ENCODE measurements at places on chromosomes 11 and 22.
A peak's percentile ranks its signal among the peaks of the same experiment; 100 is the strongest.

DNA sequence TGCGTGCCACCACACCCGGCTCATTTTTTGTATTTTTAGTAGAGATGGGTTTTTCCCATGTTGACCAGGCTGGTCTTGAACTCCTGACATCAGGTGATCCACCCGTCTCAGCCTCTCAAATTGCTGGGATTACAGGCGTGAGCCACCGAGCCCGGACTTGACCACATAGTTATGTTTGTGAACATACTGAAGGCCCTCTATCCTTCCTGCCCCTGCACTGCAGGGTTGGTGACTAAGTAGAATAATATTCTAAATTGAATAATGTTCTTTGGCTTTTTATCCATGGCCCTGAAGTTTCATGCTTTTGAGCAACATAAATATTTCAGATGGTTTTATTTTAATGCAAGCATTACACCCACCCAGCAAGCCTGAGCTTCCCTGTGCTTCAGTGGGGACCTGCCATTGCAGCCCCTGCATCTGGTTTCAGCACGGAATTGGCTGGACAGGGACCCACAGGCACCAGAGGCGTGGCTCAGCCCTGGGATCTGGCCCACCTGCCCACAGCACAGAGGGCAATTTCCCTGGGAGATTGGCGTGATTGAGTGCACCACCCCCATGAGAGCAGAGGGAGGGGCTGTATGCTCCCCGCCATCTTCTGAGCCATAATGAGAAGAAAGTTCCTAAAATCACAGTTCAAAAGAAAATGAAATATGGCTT, 460.5 kb downstream of the BRD1 start:
- DNase-seq, result no peak

DNA sequence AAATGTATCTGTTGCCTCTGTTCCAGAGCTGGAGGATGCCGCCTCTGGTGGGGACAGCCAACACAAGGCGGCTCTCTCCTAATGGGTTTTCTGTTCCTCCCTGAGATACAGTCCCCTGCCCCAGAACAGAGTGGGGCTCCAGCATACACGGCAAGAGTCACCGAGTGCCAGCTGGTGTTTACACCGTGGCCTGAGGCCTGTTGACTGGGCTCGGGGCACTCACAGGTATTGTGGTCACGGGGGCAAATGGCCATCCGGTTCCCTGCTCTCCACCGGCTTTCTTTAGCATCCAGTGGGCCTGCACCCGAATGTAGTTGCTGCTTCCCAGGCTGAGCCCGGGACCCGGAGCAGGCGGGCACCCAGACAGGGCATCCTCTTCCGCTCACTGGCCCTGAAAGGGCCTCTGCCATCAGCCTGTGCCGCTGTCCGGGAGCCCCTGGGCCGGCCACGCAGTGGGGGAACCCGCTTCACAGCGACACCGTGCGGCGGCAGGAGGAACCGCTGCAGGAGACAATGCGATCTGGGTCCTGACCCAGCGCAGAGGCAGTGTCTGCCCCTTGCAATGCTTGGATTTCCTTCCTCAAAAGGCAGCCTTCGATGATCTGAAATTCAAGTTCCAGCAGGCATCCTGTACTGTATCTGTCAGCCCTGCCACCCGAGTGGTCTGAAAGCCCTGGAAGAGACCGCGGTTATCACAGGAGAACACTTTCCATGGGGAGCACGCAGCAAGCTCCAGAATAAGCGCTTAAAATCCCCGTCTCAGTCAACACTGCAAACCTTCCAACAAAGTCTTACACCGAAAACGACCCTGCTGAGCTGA, 859 bp upstream of the KRTAP5-5 start:
- DNase-seq, result no peak

DNA sequence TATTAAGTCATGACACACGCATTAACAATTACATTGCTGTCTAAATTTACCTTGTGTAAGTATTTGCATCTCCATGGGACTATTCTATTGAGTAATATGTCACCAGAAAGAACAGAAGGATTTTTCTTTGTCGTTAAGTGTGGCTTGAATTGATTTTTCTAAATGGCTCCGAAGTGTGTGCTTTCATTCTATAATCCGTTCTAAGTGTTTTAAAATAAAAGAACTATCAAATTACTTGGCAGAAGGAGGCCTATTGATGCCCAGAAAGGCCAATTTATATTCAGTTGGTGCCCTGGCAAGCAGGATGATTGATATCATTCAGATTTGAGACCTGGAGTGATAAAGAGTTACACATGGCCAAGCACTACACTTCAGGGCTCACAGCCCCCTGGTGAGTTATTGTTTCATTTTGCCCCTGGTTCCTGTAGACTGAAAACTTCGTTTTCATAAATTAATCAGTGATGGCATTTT, 538.9 kb upstream of the ANO5 start:
- DNase-seq, result peak; percentile 60

DNA sequence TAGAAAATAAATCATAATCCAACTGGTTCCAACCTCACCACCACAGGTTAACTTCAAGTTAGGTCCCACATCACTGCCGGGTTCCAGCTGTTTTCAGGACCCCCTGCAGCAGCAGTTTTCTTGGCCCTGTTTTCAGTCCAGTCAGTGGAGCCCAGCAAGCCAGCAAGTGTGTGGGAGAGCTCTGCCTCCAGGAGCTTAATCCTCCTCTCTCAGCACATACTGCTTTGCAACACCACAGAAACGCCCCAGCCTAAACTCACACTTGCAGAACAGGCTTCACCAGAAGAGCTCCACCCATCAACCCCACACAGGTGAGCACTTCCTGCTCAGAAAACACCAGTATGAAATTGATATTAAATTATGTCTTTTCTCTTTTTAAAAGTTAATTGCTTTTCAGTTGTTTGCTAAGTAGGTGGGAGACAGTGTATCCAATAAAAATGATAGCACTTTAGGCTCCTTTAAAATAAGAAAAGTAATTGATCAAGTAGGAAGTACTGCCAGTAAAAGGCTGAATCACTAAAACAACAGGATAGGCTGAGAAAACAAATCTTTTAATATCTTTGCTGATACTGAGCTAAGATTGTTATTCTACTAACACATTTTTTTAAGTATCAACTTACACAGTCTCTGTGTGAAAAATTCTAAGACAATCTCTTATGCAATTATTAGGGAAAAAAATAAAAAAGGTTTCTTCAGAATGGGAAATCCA, 81.5 kb upstream of the TP53AIP1 start:
- peak; percentile 28 for DNase-seq

GRCh38 chr11:33706546-33706945, 5.9 kb upstream of the C11orf91 start:
- no peak for DNase-seq

GRCh38 chr11:123429913-123430720, at the start of gene GRAMD1B:
TSS of gene GRAMD1B (plus strand) at chr11:123430269. CDS start at chr11:123430793, 524 bp downstream.
- DNase-seq, result peak; percentile 56

GRCh38 chr11:33064866-33065265, 25.5 kb downstream of the TCP11L1 start:
- no peak for DNase-seq

GRCh38 chr11:3128356-3129180, 36.5 kb downstream of the OSBPL5 start:
- DNase-seq, result no peak

GRCh38 chr11:27392278-27393114, 29.5 kb upstream of the CCDC34 start:
- no peak for DNase-seq

DNA sequence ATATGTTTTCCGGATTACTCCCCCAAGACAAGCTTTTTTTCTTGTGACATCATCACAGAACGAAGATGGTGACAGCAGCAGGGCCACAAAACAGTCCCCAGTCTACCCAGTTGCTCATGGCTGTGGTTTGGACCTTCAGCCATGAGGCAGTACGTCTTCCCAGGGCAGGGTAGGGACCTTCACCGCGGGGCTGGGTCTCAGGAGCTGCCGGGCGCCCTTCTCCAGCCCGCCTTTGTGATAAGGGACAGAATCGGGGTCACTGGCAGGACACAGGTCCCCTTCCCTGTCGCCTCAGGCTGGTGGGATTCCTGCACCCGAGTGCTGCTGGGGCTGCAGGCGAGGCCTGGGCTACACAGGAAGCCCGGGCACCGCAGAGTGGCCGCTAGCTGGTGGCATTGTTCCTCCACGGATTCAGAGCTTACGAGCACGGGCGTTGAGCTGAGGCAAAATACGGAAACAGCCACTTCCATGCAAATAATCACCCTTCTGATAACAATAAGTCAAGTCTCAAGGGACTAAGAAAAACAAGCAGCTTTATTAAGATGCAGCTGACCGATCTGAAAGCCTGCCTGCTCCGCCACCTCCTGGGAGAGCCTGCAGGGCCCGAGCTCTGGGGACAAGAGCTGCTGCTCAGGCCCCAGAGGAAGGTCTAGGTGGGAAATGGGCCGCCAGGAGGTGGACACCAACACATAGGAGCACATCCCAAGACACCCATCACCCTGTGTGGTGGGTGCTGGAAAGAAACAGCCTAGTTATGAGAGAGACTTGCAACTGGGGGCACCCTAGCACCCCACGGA, 12.3 kb downstream of the TBX1 start:
- DNase-seq, result no peak

DNA sequence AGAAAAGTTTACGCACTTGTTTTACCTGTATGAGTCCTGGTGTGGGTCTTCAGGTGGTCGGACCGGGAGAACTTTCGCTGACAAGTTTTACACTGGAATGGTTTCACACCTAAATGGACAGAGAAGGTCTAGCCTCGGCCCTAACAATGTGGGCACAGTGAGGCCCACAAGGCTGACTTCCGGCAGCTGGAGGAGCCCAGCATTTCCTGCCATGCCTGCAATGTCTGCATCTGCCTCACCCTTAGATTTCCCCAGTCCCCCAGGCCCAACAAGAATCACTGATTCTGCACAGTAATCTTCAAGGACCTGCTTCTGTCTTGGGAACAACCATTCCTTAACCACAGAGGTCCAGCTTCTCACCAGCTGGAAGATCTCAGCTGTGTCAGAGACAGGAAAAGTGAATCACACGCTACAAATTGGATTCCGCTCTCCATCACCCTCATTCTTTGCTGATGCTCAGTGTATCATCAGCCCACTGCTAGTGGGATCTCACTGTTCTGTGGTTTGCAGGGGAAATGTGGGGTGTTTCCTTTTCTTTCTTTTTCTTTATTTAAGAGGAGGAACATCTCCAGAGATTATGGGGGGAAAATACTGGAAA, 43.3 kb downstream of the WT1 start:
- no peak for DNase-seq

DNA sequence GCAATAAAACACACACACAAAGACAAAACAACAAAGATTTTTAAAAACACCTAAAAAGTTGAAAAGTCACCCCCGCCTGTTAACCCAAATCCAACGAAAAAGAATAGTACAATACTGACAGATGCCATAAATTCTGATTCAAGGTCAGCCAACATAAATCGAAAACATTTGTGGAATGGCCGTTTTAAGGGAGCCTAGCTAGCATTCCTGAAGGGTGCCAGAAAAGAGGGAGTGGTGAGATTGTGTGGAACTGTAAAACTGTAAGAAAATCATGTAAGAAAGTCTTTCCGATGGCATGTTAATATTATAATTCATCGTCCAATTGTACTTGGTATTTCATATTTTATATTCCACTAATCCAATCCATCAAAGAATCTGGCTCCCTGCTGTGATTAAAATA, 75.1 kb downstream of the RAB38 start:
- DNase-seq, result no peak

- DNase-seq, result no peak
Observed at GRCh38 chr11:27228232-27228905, 134.6 kb downstream of the CCDC34 start.

GRCh38 chr22:22770280-22770871, 117.2 kb upstream of the IGLL5 start:
- no peak for DNase-seq

GRCh38 chr11:68189082-68189481, 24.0 kb downstream of the KMT5B start:
- no peak for DNase-seq

DNA sequence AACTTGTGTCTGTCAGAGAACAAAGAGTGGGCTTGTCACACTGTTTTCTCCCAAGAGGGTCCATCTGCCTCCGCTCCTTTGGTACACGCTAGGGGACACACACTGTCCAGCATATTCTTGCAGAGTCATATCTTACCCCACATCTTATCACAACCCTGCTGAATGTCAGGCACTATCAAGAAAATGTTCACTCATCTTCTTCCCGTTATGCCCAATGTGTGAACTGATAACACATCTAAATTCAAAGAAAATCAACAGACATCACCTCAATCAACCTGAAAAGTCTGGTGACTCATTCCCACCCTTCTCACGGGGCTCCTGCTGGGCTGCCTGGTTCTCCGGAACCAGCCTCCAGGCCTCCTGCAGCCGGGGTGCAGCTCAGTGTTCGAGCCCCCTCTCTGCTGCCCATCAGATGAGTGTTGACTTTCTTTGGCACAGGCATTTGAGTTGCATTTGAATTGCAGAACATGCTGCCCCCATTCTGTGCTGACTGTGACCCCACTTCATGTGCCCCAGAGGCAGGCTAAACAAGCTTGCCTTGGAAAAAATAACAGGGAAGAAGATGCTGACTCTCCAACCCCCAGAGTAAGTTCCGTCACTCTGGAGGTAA, 19.4 kb downstream of the GRAP2 start:
- DNase-seq, result no peak

- no peak for DNase-seq
Observed at GRCh38 chr11:111598559-111598958, 3.7 kb upstream of the SIK2 start.

DNA sequence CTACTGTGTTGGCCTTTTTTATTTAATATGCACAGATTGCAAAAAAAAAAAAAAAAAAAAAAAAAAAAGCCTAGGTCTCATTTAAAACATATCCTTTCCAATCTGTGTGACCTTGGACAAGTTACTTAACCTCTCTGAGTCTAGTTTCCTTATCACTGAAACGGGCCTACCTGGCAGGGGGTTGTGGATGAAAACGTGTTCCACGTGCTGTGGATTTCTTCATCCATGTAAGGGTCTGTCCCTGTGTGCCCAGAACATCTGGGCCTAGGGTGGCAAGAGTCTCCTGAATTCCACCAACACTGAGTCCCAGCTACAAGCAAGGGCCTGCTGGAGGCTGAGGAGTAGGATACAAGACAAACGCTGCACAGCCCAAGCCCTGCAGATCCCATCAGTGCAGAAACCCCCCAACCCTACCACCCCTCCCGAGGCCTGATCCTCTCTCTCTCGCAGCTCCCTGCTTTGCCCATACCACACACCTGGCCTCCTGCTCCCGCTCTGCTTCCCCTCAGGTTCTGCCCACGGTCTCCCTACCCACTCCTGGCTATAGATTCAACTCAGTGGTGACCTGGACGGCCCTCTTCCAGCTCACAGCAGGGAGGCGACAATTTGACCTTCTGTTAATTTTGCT, 4.7 kb upstream of the GNAZ start:
- DNase-seq, result no peak

- DNase-seq, result no peak
Observed at GRCh38 chr11:133921513-133921912, 35.3 kb downstream of the IGSF9B start.

Measured in NCI-H1417 treated with DMSO at 0.1 percent for 48 hours (cell line).